Natural killer cell treated with Interleukin-12 subunit alpha and Interleukin-12 subunit beta and Interleukin-15 and Interleukin-18, amount 100 ng/mL, for 72 hours (primary cell): ENCODE measurements at places on chromosomes 6 and 20. TPM values are rescaled to one million over a fixed set of nuclear protein-coding genes. Genes with fewer than 3 reads are reported as not detected.
A peak's percentile ranks its signal among the peaks of the same experiment; 100 is the strongest.

- no peak overlapping the region for H3K27ac ChIP-seq
- H3K36me3 ChIP-seq = no peaks in the 10 kb centered on the region
- no peaks in the 10 kb centered on the region for H3K27me3 ChIP-seq
- H3K4me1 ChIP-seq = peaks cover 5% of the 10 kb centered on the region
- DNase-seq = no peak
These were observed 12.9 kb downstream of the SALL4 start for GRCh38 chr20:51789434-51789833.

- DNase-seq = no peak
- no peaks in the 10 kb centered on the region for H3K36me3 ChIP-seq
- H3K4me1 ChIP-seq = no peaks in the 10 kb centered on the region
These were observed 172.4 kb downstream of the MMS22L start for GRCh38 chr6:97110626-97111025.

GRCh38 chr20:8187740-8188139 lies 55.7 kb downstream of the PLCB1 start:
- no peaks in the 10 kb centered on the region for H3K27me3 ChIP-seq
- no peak overlapping the region for H3K4me3 ChIP-seq
- DNase-seq = no peak
- peak overlapping the region; percentile 61 for H3K27ac ChIP-seq

- H3K4me1 ChIP-seq = no peaks in the 10 kb centered on the region
- H3K36me3 ChIP-seq = peaks cover 27% of the 10 kb centered on the region
- H3K4me3 ChIP-seq = no peak overlapping the region
These were observed 25.2 kb downstream of the MED23 start for GRCh38 chr6:131602781-131603312.

- no peak overlapping the region for H3K27ac ChIP-seq
- H3K36me3 ChIP-seq = no peaks in the 10 kb centered on the region
- H3K4me3 ChIP-seq = no peak overlapping the region
- DNase-seq = no peak
- no peaks in the 10 kb centered on the region for H3K4me1 ChIP-seq
These were observed 56.8 kb upstream of the ECI2 start for GRCh38 chr6:4192173-4192572.

DNA sequence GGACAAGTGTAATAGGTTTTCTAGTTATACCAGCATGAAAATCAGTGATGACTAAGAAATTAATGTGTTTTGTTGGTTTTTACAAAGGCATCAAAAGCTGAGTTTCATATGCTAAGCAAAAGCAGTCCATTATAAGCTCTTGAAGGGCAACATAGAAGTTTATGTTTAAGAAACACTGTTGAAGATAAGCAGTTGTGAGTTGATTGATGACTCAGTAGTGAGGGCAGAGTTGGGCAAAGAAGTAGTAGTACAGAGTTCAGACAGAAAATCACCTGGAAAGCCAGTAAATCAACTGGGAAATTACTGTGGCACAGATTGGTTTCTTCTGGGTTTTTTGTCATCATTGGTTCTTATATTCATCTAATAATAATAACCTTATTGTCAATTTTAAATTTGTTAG lies 78.0 kb upstream of the SMIM8 start:
- H3K4me1 ChIP-seq = no peaks in the 10 kb centered on the region
- H3K4me3 ChIP-seq = no peak overlapping the region
- peaks cover 4% of the 10 kb centered on the region for H3K36me3 ChIP-seq
- no peaks in the 10 kb centered on the region for H3K27me3 ChIP-seq
- no peak overlapping the region for H3K27ac ChIP-seq

- H3K4me1 ChIP-seq = no peaks in the 10 kb centered on the region
- no peak for DNase-seq
- H3K4me3 ChIP-seq = no peak overlapping the region
These were observed 35.9 kb downstream of the LAMA2 start for GRCh38 chr6:128918886-128919285.

DNA sequence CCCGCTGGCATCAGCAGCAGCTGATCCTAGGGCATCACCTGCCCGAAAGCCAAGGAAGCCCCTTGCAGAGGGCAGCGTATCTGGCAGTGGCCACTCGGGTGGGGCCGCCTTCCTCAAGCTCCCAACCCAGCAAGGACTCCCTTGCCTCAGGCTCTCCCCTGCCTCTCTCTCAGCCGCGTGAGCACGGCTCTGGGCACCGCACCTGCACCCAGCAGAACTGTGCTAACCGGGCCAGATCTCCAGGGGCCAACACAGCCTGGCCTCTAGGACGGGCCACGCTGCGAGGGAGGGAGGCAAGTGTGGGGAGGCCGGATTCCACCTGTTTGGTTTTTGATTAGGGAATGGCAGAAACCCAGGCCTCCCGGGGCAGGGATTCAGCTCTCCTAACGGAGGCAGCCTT lies 11.8 kb upstream of the MRGBP start:
- H3K36me3 ChIP-seq = no peaks in the 10 kb centered on the region
- H3K27ac ChIP-seq = no peak overlapping the region
- no peaks in the 10 kb centered on the region for H3K27me3 ChIP-seq
- H3K4me1 ChIP-seq = no peaks in the 10 kb centered on the region
- H3K4me3 ChIP-seq = no peak overlapping the region

DNA sequence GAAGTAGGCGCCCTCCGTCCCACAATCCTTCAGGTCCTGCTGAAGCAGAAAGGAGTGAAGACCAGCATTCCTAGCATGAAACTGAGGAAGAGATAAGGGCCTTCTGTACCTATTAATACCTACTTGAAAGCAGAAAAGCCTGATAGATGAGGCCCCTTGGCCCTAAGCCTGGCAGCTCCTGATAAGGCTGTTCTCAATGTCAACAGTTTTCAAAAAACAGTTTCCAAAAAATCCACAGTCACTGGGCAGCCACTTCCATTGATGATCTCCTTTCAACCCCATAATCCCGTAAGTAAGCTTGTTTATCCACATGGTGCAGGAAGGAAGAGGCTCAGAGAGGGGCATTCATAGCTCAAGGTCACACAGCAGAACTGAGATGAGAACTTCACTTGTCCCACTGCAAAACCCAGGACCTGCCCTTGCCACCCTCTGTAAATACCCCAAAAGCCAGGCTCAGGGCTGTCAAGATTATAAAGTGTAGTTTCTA lies 2.8 kb upstream of the E2F1 start:
- no peak overlapping the region for H3K27ac ChIP-seq
- DNase-seq = no peak
- no peaks in the 10 kb centered on the region for H3K27me3 ChIP-seq
- peak overlapping the region; percentile 36 for H3K4me3 ChIP-seq

- no peak overlapping the region for H3K4me3 ChIP-seq
- peaks cover 32% of the 10 kb centered on the region for H3K4me1 ChIP-seq
- no peak overlapping the region for H3K27ac ChIP-seq
- H3K36me3 ChIP-seq = no peaks in the 10 kb centered on the region
These were observed 79.3 kb downstream of the PSMB1 start for GRCh38 chr6:170473801-170474200.

DNA sequence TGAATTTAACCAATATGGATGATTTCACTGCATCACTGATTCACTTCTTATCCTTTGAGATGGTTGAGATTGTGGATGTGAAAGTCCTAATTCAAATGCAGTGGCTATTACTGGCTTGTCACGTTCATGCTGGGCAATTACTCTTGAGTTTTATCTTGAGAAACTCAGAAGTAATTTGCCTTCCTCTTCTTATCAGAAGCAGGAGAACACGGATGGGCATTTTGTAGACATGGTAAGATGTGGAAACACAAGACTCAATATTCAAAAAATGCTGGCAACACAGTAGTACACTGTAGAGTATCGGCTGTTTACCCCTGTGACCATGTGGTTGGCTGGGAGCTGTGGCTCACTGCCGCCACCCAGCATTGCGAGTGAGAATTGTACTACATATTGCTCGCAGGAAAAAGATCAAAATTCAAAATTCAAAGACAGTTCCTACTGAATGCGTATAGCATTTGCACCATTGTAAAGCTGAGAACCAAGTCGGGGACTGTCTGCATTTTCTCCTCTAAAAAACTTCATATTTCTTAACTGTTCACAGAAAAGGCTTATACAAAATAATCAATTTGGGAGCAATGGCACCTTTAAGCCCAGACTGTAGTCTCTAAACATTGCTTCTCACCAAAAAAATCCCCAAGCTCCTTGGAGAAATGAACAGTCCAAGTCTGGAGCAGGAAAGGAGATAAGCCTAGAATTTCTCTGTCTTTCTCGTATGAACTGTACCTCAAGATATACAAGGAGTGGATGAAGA lies 61.9 kb upstream of the ELOVL5 start:
- H3K36me3 ChIP-seq = no peaks in the 10 kb centered on the region
- H3K27me3 ChIP-seq = no peaks in the 10 kb centered on the region
- H3K27ac ChIP-seq = no peak overlapping the region
- H3K4me1 ChIP-seq = no peaks in the 10 kb centered on the region
- H3K4me3 ChIP-seq = no peak overlapping the region

- no peaks in the 10 kb centered on the region for H3K27me3 ChIP-seq
- no peaks in the 10 kb centered on the region for H3K36me3 ChIP-seq
- DNase-seq = no peak
These were observed 648.5 kb downstream of the TFAP2A start for GRCh38 chr6:9766240-9766915.

- no peaks in the 10 kb centered on the region for H3K4me1 ChIP-seq
- no peaks in the 10 kb centered on the region for H3K36me3 ChIP-seq
- no peak for DNase-seq
- H3K27ac ChIP-seq = no peak overlapping the region
These were observed 278.1 kb upstream of the SASH1 start for GRCh38 chr6:148064406-148065134.

DNA sequence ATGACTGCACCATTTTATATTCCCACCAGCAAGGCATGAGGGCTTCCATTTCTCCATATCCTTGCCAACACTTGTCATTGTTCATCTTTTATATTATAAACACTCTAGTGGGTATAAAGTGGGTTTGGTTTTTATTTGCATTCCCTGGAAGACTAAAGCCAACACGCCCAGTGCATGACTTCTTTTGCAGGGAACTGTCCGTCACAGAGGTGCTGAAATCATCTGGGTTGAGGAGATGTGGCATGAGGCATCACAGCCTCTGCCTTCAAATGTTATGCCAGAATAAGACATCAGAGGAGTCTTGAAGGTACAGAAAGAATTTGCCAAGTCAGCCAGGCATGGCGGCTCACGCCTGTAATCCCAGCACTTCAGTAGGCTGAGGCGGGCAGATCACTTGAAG lies 29.9 kb upstream of the FAM210B start:
- peaks cover 17% of the 10 kb centered on the region for H3K27me3 ChIP-seq
- H3K36me3 ChIP-seq = no peaks in the 10 kb centered on the region
- H3K4me1 ChIP-seq = no peaks in the 10 kb centered on the region
- H3K27ac ChIP-seq = no peak overlapping the region
- no peak overlapping the region for H3K4me3 ChIP-seq
- DNase-seq = no peak

Gene ZNF512B
- total RNA-seq = 13.8 TPM

Gene XKR7
- 0.05 TPM for total RNA-seq

Gene C6orf163
- total RNA-seq = 3.4 TPM

Gene MCCD1
- total RNA-seq = not detected
